Immature natural killer cell (primary cell): ENCODE measurements at places on chromosomes 11 and 22.

GRCh38 chr11:112967082-112967481 lies 5.9 kb downstream of the NCAM1 start:
- no peak for DNase-seq

GRCh38 chr11:9030601-9031000 lies 26.8 kb upstream of the NRIP3 start:
- DNase-seq = no peak

DNA sequence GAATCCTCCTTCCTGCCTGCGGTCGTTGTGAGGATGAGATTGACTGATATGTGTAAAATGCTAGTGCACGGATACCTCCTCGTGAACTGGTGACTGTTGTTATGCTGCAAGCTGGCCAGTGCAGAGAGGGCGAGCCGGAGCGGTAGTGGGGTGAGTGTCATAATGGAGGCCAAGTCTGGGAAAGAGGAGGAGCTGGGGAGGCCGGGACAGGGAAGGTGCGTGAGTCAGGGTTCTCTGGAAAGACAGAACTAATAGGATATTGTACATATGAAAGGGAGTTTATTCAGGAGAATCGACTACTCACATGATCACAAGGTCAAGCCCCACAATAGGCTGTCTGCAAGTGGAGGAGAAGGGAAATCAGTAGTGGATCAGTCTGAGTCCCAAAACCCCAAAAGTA lies 56.8 kb upstream of the FADD start:
- DNase-seq = no peak

DNA sequence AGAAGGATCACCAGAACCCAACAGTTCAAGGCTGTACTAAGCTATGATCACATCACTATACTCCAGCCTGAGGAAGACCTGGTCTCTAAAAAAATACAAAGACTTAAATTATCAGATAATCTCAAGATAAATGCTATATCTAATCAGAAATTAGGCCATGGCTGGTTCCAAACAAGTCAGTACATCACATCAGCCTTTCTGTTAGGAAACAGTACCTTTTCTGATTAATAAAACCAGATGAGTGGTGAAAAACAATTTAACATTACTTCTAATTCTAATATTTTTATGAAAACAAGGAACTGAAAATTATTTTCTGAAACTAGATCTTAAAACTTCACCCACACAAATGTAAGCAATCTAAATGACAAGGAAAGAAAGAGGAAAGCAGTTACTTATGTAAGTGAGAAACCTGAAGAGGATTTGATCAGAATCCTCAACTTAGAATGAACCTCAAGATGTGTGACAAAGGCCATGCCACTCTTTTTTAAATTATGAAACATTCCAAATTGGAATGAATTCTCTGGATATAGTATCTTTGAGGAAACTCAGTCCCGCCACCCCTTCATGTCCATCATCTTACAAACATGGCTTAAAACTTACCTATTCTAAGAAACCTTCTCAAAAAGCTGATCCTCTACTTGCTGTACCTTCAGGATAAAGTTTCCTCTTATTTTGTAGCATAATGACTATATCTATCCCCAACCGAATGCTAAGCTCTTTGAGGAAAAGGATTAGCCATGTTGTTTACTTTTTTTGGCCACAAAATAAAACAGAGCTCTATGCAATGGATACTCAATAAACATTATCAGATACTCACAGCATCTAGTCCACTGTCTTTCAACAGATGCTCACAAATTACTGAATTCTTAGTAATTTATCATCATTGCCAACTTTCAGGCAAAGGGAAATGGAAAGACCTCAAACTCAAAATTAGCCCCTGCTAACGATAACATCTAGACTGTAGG lies 132.0 kb downstream of the MRTFA start:
- no peak for DNase-seq

DNA sequence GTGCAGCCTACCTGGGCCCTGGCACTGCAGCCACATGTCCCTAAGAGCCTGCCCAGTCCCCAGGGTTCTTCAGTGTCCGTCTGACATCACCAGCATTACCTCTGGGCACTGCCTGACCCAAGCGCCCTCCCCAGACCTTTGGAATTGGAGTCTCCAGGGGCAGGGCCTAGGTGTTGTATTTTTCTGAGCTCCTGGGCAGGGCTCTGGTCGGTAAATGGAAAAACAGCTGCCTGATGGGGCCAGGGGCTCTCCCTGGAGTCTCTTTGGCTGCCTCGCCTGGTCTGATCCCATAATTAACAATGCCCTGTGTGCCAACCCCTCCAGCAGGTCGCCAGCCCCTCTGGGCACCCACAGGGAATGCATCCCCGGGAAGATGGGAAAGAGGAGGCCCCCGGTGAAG lies 710.2 kb downstream of the BRD1 start:
- no peak for DNase-seq

DNA sequence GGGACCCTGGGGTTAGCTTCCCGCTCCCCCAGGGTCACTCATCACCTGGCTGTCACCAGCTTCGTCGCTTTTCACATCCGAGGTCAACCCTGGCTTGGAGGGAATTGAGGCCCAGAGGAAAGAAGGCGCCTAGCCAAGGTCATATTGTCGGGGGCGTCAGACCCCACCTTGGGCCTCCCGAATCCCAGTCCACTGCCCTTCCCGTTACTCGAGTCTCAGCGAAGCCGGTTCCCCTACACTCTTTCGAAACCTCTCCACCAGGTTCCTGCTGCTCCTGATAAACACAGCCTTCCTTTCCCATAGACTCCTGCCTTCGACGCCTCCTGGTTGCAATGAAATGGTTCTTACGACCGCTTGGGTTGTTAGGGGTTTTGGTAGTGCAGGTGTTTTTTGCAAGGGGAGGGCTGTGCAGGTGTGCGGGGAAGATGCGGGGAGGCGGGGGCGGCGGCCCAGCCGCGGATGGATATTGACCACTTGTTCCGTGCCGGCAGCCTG lies 642 bp downstream of the NAA40 start:
- no peak for DNase-seq

GRCh38 chr11:118748056-118748455 lies 42.9 kb downstream of the DDX6 start:
- no peak for DNase-seq

DNA sequence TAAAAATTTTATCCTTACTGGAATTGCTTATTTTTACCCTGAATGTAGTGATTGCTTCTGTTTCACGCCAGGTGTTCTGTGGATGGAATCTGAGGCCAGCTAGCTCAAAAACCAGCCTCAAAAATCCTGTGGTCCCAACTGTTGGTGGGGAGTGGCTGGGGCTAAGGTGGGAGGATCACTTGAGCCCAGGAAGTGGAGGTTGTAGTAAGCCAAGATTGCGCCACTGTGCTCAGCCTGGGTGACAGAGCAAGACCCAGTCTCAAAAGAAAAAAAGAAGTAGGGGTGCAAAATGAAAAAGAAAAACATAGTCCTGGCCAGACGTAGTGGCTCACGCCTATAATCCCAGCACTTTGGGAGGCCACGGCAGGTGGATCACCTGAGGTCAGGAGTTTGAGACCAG lies 27.0 kb upstream of the SLC5A1 start:
- no peak for DNase-seq

DNA sequence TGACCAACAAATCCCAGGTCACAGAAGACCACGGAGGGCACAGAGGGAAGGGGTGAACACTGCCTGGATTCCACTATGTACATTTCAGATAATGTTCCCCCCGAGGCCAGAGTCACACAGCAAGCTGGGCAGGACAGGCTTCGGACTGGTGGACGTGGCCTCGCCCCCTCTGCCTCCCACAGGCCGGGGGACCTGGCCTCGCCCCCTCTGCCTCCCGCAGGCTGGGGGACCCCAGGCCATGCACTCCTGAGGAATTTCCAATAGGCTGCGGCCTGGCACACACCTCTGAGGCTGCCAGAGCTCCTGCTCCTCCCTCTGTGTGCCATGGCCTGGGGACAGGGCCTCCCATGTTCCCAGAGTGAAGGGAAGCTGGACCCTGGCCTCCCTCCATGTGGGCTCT lies 1352.8 kb downstream of the BRD1 start:
- no peak for DNase-seq

DNA sequence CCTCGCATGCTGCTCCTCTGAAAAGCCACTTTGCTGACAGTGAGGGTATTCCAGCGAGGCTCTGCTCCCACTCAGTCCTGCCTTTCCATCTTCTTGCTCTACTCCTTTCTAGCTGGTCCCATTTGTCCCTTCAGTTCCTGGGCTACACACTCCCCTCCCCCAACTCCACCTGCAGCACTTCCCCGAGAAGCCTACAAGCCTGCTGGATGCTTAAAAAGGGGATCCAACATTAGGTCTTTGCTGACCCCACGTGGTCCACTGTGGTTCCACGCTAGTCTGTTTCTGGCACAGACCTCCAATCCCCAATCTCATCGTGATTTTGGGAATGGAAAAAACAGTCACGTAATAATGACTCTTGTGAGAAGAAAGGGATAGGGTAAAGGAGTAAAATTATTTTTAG lies 121.6 kb upstream of the SNX19 start:
- DNase-seq = no peak

- peak; percentile 97 for DNase-seq
Observed at GRCh38 chr11:65121865-65122696, at the start of the genes FAU and MRPL49. Gene FAU (minus strand): TSS chr11:65122134. CDS start chr11:65121813, 321 bp downstream. Gene MRPL49 (plus strand): TSS chr11:65122321. CDS start chr11:65122347, 26 bp downstream.

DNA sequence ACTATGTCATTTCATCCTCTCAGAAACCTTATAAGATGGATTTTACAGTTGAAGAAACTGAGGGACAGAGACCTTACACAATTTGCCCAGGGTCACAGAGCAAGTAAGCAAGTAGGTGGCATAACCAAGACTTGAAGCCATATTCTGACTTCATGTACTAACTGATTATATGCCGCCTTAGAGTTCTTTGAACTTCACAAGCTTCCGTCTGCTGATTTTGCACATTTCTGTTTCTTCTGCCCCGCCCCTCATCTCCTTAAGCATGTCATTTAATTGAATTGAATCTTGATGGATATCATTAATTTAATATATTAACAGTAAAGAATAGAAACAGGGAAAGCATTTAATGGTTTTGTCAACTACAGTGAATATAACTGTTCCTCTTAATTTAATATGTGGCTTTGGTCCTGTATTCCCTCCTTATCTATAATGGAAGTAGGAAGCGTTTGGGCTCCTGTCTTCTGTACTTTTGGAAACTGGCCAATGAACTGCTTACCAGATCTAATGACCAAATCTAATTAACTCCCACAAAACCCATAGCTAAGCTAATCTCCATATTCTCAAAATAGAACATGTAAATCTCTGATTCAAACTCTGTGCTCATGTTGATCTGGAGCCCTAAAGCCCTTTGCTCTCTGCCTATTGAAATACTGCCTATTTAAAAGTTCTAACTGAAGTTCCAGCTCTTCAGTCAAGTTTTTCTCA lies 30.4 kb downstream of the SIK2 start:
- no peak for DNase-seq

DNA sequence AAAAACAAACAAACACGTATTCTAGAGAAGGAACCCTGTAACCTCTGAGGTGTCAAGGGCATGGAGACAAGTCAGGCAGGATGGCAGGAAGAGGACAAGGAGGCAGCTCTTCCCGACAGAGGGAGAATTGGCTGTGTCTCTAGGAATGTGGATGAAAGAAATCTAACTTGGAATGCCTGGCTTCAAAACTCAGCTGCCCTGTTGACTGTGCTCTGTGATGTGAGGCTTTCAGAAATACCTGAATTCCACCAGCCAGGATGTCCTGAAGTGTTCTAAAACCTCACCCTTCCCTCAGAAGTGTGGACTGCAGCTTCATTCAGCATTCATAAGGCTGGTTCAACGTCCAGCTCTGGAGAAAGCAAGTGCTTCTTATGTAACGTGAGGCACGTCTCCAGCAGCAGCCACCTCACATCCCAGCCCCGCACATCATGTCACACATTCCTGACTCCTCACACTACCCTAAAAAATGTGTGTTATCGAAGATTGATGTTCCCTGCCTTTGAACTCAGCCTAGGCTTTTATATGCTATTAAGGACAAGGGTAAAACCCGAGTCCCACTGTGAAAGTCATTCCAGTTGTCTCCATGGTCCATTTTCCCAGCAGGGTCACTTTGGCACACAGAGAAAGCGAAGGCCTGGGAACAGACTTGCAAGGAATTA lies 398.9 kb downstream of the ETS1 start:
- no peak for DNase-seq

- DNase-seq = no peak
Observed at GRCh38 chr11:93198215-93198845, 539 bp upstream of the SLC36A4 start.

DNA sequence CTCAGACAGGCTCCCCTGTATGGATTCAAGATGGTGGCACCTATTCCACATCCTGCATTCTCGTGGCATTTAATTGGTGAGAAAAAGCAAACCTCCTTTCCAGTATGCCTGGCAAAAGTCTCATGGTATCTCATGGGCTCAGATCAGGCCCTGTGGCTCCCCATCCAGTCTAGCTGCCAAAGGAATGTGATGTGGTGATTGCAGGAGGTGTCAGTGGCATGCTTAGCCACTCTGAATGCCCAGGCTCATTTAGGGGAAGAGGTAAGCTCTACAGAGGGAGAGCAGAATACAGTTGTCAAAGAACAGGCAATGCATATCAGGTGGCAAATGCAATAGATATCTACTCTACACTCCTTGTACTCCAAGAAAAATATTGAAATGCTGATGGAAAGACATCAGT lies 146.7 kb downstream of the SPATA19 start:
- no peak for DNase-seq

- no peak for DNase-seq
Observed at GRCh38 chr22:37819105-37819433, 4.1 kb upstream of the GALR3 start.

DNA sequence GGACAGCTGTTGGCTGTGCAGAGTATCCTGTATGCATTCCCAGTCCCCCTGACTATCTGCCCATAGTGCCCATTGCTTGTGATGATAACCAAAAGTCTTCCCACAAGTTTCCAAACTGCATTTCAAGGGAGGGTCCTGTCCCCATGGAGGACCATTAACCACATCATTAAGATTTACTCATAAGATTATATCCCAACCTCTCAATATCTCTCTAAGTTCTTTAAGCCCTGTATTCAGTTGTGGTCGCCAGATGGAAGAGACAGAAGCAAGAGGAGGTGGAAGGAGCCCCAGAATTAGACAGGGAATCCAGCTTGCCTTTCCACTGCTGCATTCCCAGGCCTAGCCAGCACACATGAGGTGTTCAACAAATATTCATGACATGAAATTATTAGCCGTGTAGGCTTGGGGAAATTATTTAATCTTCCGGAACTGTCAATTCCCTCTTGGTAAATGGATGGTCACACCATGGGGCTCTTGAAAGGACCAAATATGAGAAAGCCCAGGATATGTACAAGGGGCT lies 42.6 kb upstream of the TIMP3 start:
- no peak for DNase-seq

DNA sequence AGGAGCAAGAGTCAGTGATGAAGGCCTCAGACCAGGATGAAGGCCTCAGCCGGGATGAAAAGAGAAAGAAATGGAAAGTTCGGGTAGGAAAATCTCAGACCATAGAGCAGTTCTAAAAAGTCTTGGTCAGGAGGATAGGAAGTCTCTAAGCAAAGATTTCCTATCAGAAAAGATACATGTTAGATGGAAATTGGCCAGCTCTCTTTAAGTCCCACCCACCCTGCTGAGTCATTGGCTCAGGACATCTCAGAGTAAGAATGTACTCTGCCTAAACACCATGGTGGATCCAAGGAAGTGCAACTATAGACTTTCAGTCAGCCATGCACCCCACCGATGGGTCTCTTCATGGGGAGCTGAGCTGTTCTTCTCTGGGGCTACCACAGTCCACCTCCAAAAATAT lies 4.4 kb downstream of the OR8B3 start:
- DNase-seq = no peak
